ENCODE measurements at places on chromosomes 11 and 22.

DNA sequence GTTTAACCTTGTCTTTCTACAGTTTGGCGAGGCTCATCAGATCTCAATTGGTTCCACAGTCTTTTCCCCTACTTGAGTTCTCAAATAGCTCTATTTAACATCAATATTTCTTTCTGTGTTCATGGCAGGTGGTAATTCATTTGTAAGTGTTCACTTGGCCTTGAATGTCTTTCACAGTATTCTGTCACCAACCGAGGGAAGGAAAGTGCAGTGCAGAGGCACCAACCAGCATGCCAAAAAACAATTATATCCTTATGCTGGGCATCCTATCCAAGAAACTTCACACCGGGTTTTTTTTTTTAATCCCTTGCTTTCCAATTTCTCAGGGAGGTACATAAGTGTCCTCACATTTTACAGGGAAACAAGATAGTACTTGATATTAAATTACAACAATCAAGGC, 55.0 kb upstream of the ZC3H12C start:
- no peak for DNase-seq

- no peak for DNase-seq
These were observed 38.1 kb upstream of the POU2AF1 start for GRCh38 chr11:111417011-111417765.

- DNase-seq: peak; percentile 62
These were observed 2.1 kb downstream of the IL17RA start for GRCh38 chr22:17086788-17087497.

DNA sequence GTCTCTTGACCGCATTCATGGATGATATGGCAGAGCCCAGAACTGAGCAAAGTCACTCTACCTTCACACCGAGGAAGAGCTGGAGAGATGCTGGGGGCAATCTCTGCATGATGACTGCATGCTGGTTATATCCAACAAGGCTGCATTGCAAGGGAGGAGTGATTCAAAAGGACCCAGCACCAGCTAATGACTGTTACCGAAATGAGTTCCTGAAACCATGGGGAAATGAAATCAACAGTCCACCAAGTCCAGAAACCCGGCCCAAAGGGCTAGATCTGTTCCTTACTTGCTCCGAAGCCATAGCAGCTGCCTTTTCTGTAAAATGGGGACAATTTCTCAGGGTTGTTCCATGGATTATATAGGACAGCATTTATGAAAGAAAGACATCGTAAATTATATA, 1.2 kb upstream of the SMIM35 start:
- no peak for DNase-seq

GRCh38 chr11:115636753-115637527, 132.7 kb upstream of the CADM1 start:
- no peak for DNase-seq

Data from tibial artery (tissue), 4 donors.